ENCODE measurements at places on chromosomes 7 and 10.
A peak's percentile ranks its signal among the peaks of the same experiment; 100 is the strongest.

DNA sequence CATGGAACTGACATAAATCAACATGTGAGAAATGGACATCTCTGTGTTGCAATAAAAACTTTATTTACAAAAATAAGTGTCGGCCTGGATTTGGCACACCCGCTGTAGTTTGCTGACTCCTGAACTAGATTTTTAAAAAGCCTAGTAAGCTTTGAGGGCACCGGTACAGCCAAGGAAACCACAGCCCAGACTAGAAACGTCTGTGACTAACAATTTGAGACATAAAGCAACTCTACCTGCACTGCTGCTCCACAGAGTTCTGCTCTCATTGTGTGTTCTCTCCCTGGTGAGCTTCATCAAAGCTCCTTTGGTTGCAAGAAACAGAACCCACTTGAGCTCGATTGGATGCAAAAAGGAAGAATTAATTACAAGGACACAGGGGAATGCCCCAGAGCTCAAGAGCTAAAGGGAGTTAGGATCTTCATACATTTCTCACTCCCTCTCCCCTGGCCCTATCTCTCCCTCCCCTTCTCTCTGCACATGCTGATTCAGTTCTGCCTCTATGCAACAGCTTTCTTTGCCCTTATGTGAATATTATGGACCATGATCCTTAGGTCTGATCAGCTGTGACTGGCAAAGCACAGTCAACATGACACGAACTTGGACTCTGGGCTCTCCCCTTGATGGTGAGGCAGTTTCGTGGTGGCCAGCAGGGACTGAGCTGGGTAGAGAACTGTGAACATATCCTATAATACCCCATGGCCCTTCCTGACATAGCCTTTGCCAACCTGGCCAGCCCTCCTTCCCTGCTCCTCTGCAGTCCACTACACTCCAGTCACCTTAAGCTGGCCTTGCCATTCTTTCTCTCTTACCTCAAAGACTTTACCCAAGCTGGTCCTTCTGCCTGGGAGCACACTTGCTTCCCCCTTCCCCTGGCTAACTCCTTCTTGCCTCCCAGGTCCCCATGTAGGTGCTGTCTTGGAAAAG, 77.5 kb upstream of the YAE1 start:
- DNase-seq: no peak

DNA sequence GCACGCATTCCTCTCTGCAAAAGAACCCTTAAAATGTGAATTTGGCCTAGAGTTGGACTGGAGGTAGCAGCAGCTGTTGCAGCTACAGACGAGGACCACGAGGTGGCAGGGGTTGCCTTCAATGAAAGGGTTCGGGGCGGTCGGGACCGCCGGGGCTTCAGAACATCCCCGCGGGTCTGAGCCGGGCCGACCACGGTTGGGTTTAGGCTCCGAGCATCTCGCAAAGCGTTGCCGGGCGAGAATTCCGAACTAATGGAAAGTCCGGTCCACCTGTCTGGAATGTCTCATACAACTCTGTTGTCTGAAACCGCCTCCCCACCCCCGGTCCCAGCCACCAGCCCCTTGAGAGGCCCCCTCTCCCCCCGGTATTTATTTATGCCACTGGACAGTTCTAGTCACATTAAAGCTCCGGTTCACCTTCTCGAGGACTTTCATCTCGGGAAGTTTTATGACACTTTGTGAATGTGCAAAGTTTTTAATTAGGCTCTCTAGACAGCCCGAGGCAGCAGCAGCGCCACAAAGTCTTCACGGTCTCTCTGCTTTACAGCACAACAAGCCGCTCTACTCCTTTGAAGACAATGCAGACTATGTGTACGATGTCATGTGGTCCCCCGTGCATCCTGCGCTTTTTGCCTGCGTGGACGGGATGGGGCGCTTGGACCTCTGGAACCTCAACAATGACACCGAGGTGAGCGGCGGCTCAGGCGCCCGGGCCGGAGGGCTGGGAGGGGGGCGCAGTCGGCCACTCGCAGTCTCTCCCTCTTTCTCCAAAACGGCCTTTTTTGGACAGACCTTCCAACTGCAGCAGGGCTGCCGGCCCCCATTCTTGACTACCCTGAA, 246.2 kb downstream of the SLC25A13 start:
- DNase-seq: peak; percentile 13

GRCh38 chr7:95906851-95907250, 134.5 kb downstream of the DYNC1I1 start:
- DNase-seq: no peak

DNA sequence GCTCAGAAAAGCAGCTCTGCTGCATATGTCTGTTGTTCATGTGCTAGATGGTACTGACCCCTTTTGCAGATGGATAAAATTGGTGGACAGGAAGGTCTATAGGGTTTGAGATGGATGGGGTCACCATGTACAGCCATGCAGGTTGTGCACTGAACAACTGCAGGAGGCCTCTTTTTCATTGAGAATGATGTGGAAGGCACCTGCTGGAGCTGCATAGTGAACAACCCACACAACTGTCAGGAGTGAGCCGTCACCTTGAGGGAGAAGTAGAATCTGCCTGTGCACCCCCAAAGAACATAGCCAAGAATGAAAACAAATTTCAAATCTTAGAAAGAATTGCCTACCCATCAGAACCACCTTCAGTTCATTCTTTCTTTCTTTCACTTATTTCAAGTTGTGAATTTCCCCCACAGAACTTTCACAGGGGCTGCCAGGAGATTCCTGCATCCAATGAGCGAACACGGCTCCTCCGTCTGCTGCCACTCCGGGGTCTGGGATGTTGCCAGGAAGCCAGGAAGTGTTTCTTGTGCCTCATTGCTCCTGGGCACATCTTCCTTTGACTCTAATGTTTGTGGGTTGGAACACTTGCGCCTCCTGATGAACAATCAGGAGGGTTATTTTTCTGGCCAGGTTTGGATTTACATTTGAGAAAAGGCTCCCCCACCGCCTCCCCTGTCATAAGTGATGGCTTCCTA, 53.7 kb upstream of the DOCK1 start:
- DNase-seq: no peak

DNA sequence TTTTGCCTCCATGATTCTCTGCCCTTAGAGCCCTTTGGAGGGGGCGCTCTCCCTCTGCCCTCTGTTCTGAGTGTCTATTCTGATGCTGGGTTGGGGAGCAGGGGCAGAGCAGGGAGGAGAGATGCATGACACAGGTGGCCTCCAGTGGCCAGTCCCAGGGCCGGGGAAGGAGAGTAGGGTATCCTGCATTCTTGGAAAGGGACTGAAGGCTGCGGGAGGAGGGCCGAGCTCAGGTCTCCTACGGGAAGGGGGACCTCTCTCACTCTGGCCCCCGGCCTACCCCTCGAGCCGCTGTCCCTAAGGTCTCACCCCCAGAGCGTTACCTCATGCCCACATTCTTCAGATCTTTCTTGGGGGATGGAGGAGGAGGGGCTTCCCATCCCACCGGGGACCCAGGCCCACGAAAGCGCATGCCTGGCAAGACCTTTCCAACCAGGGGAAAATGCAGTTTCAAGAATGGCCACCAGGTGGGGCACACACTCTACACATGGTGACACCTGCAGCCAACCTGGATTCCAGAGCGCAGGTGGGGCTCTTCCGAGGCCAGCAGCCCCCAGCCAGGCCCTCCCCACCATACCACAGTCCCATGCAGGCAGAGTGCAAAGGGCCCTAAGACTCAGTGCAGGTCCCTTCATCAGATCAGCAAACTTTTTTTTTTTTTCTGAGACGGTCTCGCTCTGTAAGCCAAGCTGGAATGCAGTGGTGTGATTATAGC, 86.4 kb downstream of the MYL10 start:
- peak; percentile 71 for DNase-seq

Data from activated T-helper 1 cell treated with anti-CD3 and anti-CD28 coated beads, Interleukin-2, amount 50 U/mL, for 16 hours (primary cell).